ENCODE measurements at places on chromosomes 3 and 15.
A peak's percentile ranks its signal among the peaks of the same experiment; 100 is the strongest.

GRCh38 chr3:109284071-109284470 is 32.2 kb downstream of the DPPA2 start:
- no peak for DNase-seq

- DNase-seq, result no peak
Measured at GRCh38 chr3:171142985-171143384, 116.5 kb upstream of the SLC2A2 start.

DNA sequence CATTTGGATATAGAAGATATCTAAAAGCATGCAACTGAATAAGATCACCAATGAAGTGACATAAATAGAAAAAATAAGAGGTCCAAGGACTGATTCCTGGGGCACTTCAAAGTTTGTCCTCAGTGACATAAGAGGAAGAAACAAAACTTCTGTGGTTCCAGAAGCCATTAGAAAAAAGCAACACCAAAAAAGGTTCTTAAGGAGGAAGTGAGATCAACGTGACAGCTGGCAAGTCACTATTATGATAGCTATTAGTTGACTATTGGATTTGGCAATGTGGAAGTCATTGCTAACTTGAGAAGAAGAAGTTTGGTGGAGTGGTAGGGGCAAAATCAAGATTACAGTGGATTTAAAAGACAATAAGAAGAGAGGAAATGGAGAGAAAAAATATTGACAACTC is 1098.3 kb downstream of the NAALADL2 start:
- DNase-seq, result no peak

DNA sequence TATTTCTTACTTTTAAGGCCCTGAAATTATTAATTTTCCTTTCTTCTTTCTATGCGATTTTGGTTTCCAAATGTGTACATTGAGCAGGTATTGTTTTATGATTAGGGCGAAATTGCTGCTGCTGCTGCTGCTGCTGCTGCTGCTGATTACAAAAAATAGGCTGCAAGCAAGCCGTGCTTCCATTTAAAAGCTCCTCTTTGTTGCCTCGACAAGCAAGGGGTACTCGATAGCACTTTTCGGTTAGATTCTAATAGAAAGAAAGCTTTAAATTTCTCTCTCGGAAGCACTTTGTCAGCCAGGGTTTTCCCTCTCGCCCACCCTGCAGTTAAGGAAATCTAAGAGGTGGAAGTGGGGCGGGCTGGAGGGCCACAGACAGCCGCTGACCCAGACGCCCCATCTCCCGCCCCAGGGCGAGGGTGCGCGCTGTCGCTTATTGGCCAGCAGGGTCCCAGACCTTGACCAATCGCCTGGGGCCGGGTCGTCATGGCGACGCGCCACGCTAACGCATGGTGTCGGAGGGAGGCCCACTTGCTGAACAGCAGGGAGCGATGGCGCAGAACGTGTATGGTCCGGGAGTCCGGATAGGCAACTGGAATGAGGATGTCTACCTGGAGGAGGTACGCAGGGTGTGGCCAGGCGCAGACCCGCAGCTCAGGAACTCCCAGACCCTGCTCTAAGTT is at the start of gene CFAP161:
Gene CFAP161 (plus strand): TSS at position 489 of the 680 bp plus-strand sequence. CDS start 60 bp downstream, at position 549.
- peak; percentile 54 for DNase-seq

DNA sequence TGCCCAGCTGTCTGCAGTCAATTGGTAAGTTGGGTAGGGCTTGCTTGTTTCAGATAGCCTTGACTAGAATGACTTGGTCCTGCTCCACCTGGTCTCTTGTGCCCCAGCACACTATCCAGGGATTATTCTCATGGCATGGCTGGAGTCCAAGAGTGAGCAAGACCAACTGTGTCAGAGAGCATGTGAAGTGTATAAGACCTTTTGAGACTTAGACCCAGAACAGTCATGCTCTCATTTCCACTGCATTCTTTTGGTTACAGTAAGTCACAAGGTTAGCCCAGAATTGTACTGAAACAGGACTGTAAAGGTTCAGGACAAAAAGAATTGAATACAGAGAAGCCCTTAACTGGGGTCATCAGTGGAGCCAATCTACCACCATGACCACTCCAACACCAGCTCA is 650.8 kb upstream of the ADAMTS9 start:
- peak; percentile 28 for DNase-seq

GRCh38 chr3:9976721-9977709 is 9.6 kb downstream of the EMC3 start:
- DNase-seq, result peak; percentile 95

DNA sequence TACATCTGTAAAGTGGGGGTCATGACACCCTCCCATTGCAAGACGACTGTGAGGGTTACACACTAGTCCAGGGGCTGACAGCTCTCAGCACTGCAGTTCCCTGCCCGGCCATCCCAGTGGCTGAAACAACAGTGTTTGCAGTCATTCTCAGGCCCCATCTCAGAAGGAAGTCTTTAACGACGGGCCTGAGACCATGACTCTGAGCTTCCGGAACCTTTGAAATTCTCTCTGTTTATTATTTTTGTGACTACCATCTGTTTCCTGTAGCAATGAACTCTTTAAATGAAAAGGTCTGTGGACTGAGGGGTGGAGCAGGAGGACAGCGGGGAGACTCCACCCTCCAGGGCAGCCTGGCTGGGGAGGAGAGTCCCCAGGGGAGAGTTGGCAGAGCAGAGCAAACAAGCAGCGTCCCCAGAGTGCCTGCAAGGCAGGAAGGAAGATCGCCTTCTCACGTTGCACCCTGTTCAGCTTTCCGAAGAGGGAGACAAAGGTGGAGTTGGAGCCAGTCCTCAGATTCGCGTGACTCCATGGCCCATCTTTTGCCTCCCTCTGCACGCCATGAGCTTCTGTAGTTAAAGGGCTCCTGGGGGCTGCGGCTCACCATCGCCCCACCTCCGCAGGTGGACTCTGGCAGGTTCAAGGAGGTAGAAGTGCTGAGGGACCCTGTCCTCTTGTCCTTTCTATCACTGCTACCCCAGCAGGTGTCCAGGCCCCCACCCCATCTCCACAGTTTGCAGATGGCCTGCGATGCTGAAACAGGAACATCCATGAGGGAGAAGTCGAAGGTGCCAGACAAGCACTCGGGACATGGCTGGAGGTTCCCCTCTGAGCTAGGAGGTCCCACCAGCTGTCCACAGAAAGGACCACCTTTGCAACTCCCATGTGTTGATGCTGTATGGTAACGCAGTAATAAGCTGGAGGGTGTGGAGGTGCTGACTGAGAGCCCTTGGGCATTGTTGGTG is 525.8 kb upstream of the PROK2 start:
- peak; percentile 74 for DNase-seq

- peak; percentile 43 for DNase-seq
Measured at GRCh38 chr15:41001524-41002214, 48.4 kb downstream of the CHAC1 start.

GRCh38 chr3:51539291-51539941 is 897 bp downstream of the RAD54L2 start:
- peak; percentile 64 for DNase-seq
